ENCODE measurements at places on chromosomes 6 and 20.

DNA sequence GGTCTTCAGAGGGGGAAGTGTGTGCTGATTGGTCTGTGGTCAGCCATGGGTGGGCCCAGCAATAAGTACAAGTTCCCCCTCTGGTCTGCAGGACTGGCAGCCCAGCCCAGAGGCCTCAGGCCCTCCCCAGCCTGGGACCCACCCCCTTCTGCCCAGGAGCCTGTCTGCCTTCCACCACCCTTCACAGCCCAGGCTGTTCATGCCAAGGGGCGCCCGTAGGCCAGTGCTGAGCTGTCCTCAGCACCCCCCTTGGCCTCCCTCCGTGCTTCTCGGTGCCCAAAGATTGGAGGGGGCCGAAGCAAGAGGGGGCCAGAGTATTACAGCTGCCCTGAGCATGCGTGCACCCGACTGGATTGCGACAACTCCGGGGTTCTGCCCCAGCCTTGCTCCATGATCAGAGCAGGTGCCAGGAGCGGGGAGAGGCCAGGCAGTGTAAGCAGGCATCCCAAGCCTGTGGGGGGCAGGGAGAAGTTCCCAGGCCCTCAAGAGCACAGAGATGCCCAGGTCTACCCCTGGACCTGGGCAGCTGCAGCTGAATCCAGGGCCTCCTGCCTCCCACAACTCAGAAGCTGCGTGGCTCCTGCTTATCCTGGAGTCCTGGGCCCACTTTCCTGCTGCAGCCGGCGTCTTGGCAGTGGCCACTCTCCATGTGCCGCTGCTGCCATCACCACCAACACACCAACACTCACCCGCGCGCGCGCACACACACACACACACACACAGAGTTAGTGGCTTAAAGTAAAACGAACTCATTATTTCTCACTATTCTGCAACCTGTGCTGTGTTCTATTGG, 33.3 kb downstream of the CST9L start:
- no peak for DNase-seq

DNA sequence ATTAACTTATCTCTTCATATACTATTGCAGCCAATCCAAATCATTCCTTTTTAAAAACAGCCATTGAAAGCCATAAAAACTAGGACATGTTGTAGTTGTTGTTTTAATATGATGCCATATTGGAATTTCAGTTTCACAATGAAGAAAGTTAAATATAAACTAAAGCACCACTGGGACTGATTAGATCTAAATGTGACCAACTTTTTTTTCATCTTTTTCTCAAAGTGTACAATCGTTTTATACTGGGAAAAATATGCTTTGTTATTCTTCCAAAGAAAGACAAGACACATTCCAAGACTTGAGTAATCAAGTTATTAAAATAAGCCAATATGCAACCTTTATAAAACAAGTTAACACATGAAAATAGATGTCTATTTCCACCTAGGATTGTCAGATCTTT, 68.5 kb downstream of the THEMIS start:
- no peak for DNase-seq

- DNase-seq: no peak
These were observed 34.7 kb downstream of the GHRH start for GRCh38 chr20:37226889-37227288.

DNA sequence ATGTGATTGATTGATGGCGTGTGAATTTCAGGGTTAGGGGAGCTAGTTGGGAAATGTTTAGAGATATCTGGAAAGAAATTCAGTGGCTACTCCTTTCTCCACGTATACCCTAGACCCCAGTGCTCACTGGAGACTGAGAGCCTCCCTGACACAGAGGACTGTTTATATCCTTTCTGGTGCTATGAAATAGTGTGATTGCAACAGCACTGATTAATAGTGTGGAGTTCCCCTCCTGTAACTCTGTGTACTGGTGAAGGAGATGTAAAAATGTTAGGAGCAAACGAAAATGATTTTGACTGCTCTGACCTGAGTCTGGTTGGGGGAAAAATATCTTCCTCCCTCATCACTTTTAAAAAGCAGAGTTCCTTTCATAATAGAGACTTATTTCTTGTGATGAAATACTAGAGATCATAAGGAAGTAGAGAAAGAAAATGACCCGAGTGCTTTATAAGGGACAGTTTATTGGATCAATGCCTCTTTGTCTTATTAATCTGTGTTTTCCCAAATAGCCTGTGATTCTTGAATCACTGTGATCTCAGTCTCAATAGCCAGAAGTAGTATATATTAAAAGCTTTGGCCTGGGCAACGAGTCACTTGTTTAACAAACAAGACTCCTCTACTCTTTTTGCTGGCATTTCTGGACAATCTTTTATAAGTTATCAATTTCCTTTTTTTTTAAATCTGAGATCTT, 92.3 kb downstream of the RNF182 start:
- DNase-seq: no peak

- no peak for DNase-seq
These were observed 39.9 kb downstream of the FOXA2 start for GRCh38 chr20:22544462-22544861.

GRCh38 chr20:49713753-49714712, at the start of gene B4GALT5:
B4GALT5 (minus strand) TSS chr20:49713878; CDS start chr20:49713690, 188 bp downstream.
- peak; percentile 79 for DNase-seq

DNA sequence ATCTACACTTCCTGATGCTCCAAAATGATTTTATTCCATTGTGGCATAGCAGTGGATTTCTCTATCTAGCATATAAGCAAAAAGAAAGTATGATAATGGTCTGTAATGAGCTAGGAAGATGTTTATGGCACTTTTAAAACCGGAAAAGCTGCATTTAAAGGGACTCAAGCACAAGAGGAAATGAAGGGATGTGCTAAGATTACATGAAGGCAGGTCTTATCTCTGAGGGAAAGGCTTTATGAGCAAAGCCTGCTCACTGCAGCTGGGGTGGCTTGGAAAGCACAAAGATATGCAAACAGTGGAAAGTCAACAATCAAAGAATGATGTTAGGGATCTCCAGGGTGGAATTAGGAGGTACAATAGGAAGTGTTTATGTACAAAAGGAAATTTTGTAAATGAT, 138.2 kb downstream of the TENT5A start:
- no peak for DNase-seq

GRCh38 chr6:129253242-129253641, 370.3 kb downstream of the LAMA2 start:
- DNase-seq: no peak

DNA sequence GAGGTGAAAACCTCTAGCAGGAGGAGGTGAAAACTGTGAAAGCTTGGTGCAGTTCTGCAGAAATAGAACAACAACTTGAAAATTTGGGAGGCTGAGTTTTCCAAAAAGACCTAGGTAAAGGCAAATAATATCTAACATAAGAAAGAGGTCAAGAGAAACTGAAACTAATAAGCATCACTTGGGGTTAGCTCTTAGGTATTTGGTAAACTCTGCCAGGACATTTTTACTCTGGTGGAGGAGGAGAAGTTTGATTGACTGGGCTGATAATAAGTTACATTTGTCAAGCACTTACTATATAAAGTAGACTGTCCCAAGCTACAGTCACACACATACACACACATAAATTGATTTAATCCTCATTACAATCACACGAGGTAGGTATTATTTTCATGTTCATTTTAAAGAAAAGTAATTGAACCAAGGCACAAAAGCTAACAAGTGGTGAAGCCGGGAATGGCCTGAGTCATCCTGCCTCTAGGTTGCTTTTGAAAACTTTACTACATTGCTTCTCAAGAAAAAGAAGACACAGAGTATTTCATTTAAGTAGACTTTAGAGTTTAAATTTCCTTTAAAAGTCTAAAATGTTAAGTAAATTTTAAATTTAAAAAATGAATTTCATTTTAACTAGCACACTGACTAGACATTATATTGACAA, 275.5 kb downstream of the PTPRK start:
- no peak for DNase-seq

DNA sequence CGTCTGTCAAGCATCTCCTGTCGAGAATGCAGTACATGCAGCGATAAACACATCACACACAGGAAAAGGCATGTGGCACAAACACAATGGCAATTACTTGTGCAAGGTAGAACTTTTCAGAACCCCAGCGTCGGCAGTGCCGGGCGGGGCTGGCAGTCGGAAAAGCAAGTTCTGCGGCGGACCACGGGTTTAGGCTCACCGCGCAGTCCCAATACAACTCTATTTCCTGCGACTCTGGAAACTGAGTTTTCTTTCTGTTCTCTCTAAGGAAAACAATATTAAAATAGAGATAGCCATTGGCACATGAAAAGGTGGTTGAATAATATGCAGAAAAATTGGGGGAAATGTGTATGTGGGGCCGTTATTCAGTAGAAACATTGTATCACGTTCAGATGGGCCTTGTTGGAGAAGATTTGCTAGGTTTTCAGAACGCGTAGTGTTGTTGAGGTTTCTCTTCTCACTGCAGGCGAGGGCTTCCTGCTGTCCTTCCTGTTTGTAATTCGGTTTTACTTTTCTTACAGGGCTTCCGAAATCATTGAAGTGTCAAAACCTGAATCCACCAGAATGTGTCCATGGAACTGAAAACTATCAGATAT, 369.5 kb downstream of the THBS2 start:
- no peak for DNase-seq

GRCh38 chr6:10964684-10965083, 77.8 kb downstream of the SYCP2L start:
- DNase-seq: no peak

GRCh38 chr20:15396900-15397299, 1059.5 kb upstream of the FLRT3 start:
- no peak for DNase-seq

DNA sequence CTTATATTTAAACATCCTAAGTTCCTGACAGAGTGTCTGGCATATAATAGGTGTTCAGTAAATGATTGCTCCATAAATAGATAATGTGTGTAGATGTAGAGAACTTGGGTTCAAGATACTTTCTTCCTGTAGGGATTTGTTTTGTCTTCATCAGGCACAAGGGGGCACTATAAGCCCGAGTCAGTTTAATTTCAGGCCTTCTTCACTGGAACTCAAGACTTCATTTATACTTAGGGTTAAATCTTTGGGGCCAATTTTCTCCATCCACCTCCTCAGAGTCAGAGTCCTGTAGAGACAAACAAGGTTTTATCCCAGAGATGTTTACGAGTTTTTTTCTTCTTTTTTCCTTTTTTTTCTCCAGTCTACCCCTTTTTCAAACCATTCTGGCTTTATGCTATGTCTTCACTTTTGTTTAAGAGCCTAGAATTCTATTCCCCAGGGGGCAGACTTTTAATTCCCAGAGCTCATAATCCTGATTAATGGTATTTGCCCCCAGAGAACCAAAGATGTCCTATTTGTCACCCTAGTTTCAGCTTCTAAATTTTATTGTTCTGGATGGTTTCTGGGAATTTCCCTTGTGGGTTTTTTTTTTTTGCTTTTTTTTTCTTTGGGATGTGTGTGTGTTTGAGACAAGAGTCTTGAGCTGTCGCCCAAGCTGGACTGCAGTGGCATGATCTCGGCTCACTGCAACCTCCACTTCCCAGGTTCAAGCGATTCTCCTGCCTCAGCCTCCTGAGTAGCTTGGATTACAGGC, 88.4 kb downstream of the HFE start:
- no peak for DNase-seq

GRCh38 chr6:5379647-5380242, 118.4 kb downstream of the FARS2 start:
- no peak for DNase-seq

GRCh38 chr20:23517719-23518118, 26.8 kb downstream of the CST8 start:
- DNase-seq: no peak

All from right kidney (tissue), 9 donors.